ENCODE measurements at places on chromosomes 13 and 19.

DNA sequence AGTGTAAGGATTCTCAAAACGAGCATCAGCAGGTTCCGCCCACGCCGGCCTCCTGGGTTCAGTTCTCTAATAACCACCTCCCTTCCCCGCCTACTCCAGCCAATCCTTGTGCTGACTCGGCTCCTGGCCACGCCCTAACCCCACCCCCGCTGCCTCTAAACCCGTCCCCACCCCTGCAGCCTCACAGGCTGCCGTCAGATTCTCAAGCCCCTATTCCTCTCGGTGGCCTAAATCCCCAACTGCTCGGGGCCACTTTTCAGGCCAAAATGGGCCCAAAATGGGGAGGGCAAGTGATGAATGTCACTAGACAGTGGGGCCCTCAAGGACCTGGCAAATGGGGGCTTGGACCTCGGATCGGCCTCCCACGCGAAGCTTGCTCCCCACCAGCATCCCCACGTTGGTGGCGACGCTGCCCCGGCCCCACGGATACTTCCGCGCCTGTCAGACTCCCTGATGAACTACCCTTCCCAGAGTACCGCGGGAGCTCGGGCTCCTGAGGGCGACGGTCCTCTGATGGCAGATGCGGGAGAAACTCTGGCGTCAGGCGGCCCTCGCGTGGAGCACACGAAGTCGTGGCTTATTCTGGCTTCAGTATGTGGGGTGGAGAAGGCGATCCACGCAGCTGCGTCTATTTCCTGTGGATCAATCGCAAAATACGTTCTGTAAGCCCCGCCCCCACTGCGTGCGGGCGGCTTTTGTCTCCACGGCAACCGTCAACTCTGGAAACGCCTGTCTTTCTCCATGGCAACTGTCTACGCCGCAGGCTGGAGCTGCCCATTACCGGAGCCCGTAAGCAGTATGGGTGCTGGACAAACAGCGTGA lies 24.8 kb downstream of the ZNF473 start:
- peak; percentile 49 for DNase-seq

GRCh38 chr19:53132141-53132991 lies at the start of gene ZNF415:
Gene ZNF415 (minus strand): TSS chr19:53132910. CDS start chr19:53122676, 10,234 bp downstream.
- no peak for DNase-seq

DNA sequence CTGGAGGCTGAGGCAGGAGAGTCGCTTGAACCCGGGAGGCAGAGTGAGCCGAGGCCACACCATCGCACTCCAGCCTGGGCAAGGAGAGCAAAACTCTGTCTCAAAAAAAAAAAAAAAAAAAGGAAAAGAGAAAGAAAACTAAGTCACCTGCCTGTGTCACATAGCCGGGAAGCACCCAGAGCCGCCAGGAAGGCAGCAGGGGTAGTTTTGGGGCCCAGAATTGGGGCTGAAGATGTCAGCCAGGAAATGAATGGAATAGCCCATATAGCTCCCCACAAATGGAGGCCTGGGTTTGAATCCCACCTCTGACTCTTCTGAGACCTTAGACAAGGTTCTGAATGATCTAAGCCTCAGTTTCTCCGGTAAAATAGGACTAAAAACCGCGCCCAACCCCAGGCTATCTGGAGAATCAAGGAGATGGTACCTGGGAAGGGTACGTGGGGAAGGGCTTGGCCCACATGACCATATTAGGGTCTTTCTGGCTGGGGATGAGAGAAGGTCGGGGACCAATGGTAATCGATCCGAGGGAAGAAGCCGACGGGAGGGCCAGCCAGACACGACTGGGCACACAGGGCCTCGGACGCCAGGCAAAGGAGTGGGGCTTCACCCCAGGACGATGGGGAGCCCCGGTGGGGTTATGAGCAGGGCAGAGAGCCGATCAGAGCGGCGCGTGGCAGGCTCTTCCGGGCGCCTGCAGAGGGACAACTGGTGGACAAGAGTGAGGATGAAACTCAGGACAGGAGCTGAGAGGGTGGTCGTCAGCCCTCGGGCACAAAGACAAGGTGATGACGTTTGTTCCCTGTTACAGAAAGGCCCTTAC lies 14.4 kb downstream of the CCDC124 start:
- no peak for DNase-seq

DNA sequence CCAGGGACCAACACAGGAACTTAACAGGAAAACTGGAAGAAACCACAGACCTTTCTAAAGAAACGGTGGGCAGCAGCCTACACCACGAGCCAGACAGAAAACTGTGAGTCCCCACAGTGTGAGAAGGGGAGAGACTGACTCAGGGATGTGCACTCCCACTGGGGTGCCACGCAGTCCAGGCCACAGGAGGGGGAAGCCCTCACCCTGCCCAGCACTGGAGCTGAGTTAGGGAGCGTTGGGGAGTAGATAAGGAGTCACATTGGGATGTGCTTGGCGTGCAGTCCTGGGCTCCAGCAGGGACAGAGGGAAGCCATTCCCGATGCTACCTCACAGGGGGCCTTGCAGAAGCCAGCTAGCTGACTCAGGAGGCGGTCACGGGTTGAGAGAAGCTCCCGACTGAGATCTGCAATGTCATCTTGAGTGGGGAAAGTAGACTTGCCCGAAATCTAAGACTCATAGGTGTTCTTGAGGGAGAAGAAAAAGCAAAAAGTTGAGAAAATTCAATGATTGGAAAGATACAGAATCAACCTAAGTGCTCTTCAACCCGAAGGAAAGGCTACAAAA lies 17.3 kb downstream of the SIGLEC8 start:
- DNase-seq = peak; percentile 20

- DNase-seq = no peak
Observed at GRCh38 chr19:11769995-11770394, 3.2 kb downstream of the ZNF441 start.

DNA sequence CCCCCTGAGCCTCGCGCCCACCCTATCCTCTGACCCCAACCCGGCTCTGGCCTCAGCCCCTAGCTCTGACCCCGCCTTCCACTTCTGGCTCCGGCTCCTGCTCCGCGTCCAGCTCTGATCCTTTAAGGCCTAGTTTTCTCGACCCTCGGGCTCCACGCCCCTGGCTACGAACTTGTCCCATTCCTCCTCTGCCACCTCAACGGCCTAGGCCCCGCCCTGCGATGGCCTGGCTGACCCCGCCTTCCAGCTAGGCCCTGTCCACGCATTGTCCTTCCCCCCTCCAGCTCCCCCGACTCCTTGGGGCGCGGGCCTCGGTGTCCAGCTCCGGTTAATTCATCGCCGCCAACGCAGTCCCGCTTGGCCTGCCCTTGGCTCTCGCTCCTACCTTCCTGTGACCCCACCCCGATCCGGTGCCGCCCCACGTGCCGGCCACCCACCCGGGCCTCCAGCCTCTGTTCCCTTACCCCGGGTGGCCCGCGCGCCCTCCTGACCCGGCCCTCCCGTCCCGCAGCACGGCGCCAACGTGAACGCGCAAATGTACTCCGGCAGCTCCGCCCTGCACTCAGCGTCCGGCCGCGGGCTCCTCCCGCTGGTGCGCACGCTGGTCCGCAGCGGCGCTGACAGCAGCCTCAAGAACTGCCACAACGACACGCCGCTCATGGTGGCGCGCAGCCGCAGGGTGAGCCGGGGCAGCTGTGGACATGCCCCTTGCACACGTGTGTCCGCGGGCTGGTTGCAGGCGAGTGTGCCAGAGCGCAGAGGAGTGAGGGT lies 9.4 kb downstream of the BCL3 start:
- DNase-seq = no peak

GRCh38 chr13:22618002-22618401 lies 562.8 kb upstream of the SGCG start:
- no peak for DNase-seq

All from stimulated activated CD8-positive, alpha-beta memory T cell treated with anti-CD3 and anti-CD28 coated beads, Interleukin-4, amount 100 ng/mL, for 1 hour (primary cell).